ENCODE measurements at places on chromosomes 12 and 14.
A peak's percentile ranks its signal among the peaks of the same experiment; 100 is the strongest.

GRCh38 chr12:106195621-106196027, 52.2 kb downstream of the CKAP4 start:
- no peak for DNase-seq

DNA sequence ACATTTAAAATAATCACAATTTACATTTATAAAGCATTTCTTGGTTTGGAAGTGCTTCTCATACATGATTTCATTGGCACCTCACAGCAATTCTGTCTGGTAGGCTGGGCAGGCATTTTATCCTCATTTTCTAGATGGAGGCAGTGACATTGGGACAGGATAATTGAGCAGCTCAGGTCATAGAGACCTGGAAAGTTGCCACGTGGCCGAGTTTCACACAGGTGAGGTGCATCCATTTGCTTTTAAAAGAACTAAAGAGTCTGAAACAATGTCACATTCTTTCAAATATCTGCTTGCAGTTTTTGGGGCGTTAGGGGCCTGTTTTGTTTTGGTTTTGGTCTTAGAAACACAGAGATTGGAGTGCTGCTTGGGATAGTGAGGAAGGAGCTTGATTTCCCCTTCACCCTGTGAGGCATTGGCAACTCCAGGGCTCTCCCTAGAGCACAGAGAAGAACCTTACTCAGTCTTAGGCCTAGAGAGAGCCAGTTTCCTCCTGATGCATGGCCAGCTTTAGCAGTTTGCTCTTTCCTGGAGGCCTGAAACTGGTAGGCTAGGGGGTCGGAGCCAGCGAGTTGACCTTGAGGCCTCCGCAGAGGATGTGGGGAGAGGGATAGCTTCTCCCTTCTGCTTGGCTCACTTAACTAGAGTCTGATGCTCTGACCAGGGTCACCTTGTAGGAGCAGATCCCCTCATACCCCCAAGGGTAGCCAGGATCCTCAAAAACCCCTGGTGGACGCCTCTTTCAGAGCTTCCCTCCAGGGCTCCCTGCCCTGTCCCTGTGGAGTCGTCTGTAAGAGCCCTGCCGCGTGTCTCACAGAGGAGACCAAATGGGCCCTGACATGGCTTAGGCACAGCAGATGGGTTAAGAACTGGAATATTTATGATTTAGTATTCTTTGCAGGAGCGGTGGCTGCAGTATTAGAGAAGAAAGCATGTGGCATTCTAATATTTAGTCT, 34.9 kb upstream of the JDP2 start:
- DNase-seq, result no peak

- DNase-seq, result no peak
Measured at GRCh38 chr14:94598816-94599655, 13.2 kb upstream of the SERPINA3 start.

DNA sequence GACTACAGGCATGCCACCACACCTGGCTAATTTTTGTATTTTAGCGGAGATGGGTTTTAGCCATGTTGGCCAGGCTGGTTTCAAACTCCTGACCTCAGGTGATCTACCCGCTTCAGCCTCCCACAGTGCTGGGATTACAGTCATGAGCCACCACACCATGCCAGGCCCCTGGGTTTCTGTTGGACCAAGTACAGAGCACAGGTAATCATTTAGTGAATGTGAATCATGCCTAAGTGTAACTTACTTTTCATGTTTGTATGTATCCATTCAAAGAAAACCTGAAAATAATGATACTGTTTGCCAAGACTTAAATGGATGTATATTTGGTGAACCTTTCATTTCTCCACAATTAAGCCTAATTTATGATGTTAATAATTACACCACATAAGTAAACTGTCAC, 65.9 kb downstream of the FGD6 start:
- no peak for DNase-seq

DNA sequence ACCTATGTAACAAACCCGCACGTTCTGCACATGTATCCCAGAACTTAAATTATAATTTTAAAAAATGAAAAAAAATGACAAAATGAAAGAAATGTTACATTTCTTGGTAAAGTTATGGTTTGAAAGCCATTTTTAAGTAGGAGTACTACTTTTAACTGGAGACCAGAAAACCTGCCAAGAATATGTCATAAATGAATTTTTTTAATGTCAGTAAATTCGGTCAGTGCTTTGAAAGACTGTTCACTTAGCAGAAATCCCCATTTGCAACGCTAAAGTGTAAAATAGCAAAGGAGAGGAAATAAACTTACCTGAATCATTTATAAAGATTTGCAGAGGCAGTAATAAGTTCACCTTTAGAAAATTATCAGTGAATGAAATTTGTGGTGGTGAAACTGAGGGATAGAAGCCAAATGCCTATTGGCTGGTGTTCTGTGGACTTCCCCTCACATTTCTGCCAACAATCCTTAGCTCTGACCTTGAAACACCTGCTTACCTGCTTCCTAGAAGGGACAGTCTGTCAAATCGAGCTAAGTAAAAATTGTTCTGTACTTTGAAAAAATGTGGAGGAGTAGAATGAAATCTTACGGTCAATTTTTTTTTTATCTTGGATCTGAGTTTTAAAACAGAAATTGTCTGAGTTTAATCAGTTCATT, 714.2 kb downstream of the SLC6A15 start:
- DNase-seq, result no peak

- peak; percentile 87 for DNase-seq
Measured at GRCh38 chr12:110023059-110023980, 24.1 kb downstream of the ANKRD13A start.

DNA sequence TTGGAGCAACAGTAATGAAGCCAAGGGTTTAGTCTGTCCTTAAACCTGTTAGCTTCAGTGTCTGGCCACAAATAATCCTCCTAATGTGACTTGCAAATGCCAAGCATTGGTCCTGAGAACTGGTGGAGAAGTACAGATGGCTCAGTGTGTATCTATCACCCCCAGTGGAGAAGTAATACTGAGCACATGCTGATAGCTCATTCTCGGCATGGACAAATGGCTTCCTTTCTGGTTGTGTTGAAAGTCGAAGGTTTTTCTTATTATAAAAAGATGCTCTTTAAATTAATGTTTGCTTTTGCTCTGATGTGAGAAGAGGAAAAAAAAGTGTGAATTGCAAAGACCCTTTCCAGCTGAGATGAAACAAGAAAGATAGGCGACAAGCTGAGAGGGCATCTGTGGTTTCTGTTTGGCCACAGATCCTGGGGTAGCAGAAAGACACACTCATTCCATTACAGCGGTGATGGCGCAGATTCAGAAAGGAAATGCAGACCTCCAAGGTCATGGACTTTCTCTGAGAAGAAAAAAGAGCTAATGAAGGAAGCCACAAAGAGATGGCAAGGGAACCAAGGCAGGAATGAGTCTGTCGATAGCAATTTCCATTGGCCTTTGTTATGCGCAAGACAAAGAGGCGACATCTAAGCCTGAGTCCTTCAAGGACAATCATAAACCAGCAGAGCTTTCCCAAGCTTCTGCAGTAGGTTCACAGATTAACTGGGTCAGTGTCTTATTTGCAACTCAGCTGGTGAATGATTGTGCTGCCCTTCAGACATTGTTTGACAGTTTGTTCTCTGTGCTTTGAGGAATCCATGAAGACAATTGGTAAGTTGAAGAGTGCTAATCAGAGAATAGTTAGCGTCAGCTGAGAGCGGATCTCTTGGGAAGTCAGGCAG, 155.5 kb upstream of the RGS6 start:
- peak; percentile 93 for DNase-seq

DNA sequence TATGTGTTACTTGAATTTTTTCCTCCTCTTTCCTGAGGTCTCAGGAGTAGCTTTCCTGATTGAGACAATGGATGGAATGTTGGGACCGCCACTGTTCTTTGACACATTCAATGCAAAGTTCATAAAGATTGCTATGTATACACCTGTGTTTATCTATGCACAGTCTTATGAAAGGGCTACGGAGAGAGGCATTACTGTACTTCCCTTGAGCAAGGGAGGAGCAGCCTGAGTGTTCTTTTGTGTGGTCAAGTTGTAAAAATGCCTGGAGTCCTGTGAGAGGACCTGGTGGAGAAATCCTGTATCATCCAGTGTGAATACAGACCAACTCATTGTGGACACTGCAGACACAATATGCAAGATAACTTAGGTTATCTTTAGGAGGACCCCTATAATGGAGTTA, 1.2 kb downstream of the SRGAP1 start:
- no peak for DNase-seq
